AG04449 (cell line): ENCODE measurements at places on chromosomes 12 and 14.

- DNase-seq = peak; percentile 16
Measured at GRCh38 chr14:26598081-26598671, 343 bp upstream of the NOVA1 start.

DNA sequence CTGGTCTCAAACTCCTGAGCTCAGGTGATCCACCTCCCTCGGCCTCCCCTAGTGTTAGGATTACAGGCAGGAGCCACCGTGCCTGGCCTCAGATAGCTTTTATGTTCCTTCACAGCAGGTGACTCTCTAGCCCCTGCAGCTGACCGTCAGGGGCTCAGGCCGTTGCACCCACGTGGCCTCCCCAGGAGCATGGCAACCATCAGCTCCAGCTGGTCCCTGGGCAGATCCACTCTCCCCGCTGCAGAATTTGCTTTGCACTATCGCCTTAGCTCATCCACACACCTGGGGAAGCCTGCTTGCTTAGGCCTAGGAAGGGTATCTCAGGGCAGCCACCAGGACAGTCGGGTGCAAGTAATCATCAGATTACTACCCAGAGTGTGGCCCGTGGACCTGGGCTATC lies 62.6 kb downstream of the TSPAN9 start:
- DNase-seq = no peak

- no peak for DNase-seq
Measured at GRCh38 chr12:114006482-114007425, 40.6 kb upstream of the RBM19 start.

DNA sequence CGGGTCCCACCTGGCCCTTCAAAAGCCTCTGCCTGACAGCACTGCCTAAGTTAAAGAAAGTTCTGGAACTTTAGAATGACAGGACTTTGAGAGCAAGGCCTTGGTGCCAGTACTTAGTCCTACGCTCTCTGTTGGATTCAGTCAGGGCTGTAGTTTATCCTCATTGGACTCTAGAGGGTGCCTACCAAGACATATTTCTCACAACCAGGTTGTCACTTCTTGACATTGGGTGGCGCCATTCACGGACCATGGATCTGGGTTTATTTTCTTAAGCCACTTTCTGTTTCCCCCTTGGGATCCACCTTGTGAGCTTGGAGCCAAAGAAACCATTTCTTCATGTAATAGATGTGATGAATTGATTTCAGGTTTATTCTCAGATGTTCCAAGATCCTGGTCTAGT lies 787.0 kb upstream of the TBX3 start:
- DNase-seq = no peak

- no peak for DNase-seq
Measured at GRCh38 chr12:14532152-14532551, 35.5 kb downstream of the PLBD1 start.

DNA sequence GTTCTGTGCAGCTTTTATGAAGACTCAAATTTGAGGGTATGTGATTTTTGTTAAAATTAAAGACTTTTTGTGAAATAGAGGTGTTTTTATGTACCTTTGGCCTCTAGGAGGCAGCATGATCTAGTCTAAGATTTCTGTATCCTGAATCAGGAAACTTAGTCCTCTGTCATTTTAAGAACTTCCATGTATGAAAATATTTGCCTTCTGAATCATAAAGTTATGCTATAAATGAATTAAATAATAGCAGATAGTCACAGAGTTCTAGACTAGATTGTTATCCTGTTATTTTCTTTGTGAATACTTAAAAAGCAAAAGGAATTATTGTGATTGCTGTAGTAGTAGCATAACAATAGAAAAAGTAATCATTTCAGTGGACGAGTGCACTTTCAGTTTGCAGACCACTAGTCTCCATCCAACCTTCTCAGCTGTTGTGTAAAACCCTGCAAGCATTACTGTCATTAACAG lies 56.3 kb downstream of the FGD4 start:
- peak; percentile 52 for DNase-seq

- DNase-seq = no peak
Measured at GRCh38 chr12:14927267-14927666, 11.1 kb downstream of the ERP27 start.

GRCh38 chr12:39040275-39040674 lies 134.9 kb upstream of the CPNE8 start:
- no peak for DNase-seq

GRCh38 chr12:120093336-120093591 lies 23.3 kb downstream of the RAB35 start:
- no peak for DNase-seq

DNA sequence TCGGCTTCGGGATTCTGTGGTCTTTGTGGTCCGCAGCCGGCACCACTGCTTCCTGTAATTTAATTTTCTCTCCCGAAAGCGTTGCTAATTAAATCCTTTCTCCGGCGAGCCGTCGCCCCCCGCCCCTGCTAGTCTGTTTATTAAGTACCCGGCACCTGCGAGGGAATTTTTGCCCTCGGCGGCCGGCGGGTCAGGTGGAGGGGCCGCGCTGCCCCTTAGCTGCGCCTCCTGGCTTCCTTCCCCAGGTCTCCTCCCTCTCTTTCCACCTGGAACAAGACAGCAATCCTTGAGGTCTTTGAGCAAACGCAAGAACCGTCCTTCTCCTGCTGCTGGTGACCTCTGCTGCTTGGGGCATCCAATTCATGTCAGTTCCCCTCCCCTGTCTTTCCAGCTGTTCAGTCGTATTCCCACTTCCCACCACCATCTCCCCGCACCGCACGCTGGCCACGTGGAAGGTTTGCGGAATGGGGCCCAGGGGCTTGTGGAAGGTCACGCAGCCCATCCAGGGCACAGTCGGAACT lies 16.2 kb downstream of the ZDHHC22 start:
- no peak for DNase-seq

GRCh38 chr14:23009939-23010726 lies at the start of gene C14orf93:
Gene C14orf93, minus strand, starts transcription at chr14:23010143. Its CDS starts 11,120 bp downstream, at chr14:22999023.
- no peak for DNase-seq

- DNase-seq = no peak
Measured at GRCh38 chr14:39568809-39569538, 136.7 kb upstream of the FBXO33 start.

DNA sequence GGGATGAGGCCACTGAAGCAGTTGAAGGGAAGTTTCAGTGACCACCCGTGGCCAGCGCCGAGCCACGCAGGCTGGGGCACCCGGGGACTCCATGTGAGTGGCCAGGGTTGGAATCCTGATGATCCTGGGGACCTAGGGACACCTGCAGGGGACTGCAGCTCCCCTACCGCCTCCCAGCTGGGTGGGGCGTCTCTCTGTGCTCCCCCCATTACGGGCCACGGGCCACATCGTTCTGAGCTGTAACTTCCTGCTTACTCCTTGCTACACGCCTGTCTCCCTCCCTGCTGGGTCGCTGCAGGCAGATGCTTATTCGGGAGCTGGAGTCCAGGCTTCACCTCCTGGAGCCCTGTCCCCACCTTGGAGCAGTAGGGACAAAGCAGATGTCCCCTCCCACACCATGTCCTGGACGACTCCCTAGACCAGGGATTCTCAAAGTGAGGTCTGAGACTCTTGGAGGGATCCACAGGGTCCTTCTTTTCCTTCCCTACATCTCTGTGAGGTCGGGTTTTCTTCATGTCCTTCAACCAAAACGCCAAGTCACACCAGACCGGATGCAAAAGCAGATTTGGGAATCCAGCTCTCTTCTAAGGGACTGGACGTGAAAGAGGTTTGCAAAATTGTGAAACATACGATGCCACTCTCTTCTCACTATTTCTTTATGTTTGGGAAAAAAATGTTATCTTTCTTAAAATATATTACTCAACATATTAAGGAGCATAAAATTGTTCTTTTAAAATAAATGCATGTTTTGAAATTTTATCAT lies 85.9 kb upstream of the NCOR2 start:
- DNase-seq = no peak

GRCh38 chr12:85574291-85574690 lies 261.9 kb downstream of the RASSF9 start:
- no peak for DNase-seq

DNA sequence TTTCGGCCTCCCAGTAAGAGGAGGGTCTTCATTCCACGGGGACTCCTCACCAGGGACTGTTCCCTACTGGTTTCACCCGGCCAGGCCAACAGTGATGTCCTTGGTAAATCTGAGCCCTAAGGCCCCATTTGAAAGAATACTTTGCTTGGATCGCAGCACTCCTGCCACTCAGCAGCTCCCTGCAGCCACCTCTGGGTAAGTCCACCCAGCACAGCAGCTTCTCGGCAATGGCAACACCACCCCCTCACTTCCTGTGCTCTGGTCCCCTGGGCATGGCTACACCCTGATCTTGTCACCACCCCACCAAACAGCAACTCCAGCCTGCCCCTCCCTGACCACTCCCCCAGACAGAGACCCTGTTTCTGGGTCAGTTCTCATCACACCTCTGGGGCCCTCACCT lies 100.3 kb downstream of the SETD3 start:
- no peak for DNase-seq

DNA sequence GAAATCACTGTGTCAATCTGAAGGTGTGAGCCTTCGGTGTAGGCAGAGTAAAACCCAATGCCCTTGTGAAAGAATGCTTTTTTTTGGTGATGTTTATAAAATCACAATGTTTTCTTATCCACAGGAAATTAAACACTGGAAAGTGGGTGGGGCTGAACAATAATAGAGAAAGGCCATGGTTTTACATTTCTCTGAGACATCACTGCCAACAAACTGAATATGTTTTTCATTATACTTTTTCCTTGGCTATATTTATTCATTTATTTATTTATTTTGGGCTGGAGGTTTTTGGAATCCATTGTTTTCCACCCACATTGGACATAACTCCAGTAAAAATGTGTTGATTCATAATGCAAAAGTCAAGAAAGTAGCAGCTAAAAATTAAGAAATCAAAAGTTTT lies 16.9 kb downstream of the LRRK2 start:
- DNase-seq = no peak

- DNase-seq = no peak
Measured at GRCh38 chr12:4112290-4112689, 161.3 kb upstream of the CCND2 start.

GRCh38 chr12:123761841-123762714 lies at the start of gene DNAH10:
Gene DNAH10, plus strand, starts transcription at chr12:123762301. Its CDS starts 36 bp downstream, at chr12:123762337.
- DNase-seq = no peak

DNA sequence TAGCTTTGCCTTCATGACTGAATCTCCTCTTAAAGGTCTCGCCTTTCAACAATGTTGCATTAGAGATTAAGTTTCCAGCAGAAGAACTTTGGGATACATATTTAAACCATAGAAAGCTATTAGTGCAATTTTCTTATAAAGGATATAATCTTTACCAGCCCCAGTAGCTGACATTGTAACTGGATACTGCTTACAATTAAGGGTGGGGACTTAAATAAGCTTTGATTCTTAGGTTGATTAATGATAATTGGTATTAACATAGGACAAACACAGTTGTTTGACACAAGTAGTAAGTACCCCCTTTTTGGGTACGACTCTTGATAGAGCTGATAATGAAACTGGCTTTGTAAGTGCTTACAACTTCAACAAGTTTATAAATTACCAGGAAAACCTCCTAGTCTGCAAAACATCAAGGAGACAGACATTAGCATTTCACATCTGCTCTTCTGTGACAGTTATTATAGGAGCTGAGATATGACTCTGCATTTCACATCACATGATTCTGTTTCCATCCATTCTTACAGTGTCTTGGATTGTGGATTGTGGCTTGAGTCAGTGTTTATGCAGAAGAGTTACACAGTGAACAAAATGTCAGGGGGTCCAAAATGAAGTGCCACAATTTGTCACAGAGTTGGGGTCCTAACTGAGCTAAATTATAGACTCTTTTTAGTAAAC lies 249.1 kb upstream of the E2F7 start:
- DNase-seq = no peak

- DNase-seq = no peak
Measured at GRCh38 chr12:12088147-12088546, 17.4 kb downstream of the BCL2L14 start.

GRCh38 chr14:95531473-95531872 lies 3.4 kb upstream of the GLRX5 start:
- no peak for DNase-seq

DNA sequence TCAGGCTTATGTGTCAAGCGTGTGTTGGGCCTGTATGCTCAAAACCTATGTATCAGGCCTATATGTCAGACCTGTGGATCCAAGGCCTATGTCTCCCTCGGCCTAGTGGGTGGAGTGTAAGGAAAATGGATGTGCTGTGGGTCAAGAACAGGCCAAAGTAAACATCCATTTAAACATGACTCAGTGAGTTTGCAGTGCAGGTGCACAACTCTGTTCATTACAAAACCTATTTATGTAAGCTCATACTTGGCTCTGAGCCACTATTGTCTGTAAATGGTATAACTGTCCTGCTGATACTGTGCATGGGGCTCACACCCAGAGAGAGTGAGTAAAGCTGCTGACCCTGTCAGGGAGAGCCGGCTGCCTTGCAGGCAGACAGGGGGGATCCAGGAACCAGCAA lies 249.7 kb upstream of the AVPR1A start:
- DNase-seq = no peak

GRCh38 chr14:77124345-77125280 lies 17.0 kb downstream of the ZDHHC22 start:
- no peak for DNase-seq

DNA sequence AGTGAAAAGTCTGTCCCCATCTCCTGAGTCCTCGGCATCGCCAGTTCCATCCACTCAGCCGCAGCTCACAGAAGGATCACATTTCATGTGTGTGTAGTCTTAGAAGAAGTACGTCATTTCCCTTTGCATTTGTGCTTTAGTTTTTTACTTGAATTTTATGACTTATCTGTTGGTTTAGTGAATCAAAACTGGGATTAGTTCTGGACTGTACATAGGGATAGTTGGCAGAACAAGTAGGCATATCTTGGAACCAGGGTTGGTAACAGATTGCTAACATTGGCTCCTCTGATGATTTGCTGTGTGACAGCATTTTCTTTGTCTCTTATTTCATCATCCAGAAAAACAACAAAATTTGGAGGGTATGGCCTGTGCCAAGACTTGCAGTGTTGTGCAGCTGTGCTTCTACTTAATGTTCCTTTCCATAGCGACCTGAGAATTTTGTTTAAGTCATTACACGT lies 69.6 kb upstream of the AEBP2 start:
- no peak for DNase-seq

DNA sequence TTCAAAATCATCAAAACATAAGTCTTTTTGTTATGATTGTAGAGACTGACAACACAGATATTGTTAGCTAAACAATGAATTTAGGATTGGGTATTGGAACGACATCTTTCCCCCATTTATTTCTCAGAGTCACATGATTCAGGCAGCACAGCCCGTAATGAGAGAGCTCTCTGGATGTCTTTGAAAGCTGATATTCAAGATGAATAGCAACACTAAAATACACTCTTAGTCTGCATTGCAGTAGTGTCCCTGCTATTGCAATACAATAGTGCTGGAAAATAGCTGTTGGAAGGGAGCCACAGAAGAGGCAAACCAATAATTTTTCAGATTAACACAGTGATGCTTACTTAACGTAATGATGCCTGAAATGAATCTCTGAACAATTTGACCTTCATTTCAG lies 9.9 kb downstream of the GTSF1 start:
- DNase-seq = no peak
